ENCODE measurements at places on chromosomes 1 and 21.

DNA sequence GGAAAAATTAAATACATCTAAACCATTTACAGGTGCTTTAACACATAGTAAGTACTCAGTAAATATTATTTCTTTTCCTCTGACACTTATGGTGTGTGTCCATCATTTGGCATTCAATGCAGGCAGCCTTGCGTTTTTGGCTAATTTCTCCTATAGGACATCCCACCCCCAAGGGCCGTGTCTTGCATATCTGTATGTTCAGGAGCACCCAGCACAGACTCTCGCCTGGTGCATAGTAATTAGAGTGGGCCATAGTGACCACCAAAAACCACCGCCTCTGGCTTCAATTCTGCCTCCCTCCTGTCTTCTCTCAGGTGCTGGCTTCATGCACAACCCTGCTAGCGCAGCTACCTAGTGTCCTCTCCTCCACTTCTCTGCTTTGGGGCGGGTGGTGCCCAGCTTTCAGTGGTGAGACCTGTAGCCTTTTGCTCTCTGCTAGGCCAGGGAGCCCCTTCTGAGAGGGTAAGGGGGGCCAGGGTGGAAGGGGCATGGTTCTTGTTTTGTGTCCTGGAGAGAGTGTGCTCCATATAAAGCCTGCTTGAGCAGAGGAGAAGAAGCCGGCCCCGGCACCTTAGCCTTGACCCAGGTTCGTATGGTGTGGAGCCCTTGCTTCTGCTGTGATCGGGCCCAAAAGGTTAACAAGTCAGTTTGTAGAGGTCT, 33.4 kb downstream of the BATF3 start:
- no peak for DNase-seq

DNA sequence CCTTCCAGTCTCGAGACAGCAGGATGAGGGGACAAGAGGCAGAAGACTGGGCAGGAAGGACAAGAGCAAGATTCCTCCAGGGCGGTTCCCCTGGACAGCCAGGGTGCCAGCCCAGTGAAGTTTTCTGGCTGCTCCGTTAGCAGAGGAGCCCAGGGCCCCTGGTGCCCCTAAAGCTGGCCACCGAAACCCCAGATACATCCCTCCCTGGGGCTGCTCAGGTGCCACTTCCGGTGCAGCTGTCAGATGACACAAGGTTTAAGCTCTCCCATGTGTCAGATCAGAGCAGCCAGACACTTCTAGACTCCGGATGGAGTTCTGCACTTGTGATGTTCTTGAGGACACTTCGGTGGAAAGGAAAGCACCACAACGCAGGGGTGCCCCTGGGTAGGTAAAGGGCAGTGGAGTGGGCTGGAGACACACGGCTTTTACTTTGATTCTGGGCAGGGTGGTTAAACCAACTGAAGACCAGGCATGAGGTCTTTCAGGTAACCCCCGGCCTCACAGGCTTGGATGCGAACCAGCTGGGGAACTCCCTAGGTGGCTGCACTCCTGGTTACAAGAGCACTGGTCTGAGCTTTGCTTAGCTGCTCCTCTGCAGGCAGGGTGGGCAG, 85.7 kb downstream of the ITPKB start:
- DNase-seq = peak; percentile 89

DNA sequence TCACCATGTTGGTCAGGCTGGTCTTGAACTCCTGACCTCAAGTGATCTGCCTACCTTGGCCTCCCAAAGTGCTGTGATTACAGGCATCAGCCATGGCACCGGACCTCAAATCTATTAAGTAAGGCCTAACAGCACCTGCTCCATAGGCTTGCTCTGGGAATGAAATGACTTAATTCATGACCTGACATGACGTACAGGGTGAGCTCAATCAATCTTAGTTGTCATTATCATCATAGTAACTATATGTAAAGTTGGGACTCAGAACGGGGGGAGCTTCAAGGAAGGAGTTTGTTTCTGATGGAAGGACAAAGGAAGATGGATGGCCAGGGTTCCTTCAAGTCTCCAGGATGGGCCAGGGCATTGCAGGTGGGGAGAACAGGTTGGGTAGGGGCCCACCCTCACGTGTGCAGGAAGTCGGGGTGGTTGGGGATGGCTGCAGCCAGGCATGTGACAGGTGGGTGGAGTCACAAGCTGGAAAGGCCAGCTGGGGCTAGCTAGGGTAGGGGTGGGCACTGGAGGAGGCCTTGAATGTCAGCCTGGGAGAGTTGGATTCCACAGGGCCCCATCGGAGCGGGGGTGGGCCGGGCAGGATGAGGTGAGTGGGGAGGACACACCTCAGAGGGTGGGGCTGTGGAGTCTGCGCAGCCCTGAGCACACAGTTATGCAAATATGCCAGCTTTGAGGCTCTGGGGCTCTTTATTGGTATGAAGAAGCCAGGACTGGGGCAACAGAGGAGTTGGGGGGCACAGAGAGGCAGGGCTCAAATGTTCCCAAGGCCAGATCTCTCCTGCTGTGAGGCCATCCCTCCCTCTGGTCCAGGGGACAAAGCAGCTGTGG, 9.6 kb downstream of the TRIM62 start:
- DNase-seq = no peak

- DNase-seq = no peak
Observed at GRCh38 chr21:41578083-41578482, 70.1 kb upstream of the TMPRSS2 start.

- no peak for DNase-seq
Observed at GRCh38 chr1:187517546-187517945, 688.8 kb downstream of the PLA2G4A start.

DNA sequence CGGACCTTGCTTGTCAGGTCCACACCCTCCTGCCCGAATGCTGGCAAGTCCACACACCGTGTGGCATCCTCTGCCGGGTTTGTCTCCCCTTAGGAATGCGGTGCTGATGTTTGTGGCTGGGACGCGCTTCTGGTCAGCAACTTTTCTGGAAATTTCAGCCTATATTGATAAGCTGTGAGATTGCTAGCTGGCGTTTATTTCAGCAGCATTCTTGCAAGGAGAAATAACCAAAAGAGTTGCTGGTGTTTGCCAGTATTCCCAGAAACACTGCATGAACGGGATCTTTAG, 601 bp downstream of the CEPT1 start:
- peak; percentile 73 for DNase-seq

GRCh38 chr1:39646232-39647081, 7.0 kb upstream of the HEYL start:
- no peak for DNase-seq

DNA sequence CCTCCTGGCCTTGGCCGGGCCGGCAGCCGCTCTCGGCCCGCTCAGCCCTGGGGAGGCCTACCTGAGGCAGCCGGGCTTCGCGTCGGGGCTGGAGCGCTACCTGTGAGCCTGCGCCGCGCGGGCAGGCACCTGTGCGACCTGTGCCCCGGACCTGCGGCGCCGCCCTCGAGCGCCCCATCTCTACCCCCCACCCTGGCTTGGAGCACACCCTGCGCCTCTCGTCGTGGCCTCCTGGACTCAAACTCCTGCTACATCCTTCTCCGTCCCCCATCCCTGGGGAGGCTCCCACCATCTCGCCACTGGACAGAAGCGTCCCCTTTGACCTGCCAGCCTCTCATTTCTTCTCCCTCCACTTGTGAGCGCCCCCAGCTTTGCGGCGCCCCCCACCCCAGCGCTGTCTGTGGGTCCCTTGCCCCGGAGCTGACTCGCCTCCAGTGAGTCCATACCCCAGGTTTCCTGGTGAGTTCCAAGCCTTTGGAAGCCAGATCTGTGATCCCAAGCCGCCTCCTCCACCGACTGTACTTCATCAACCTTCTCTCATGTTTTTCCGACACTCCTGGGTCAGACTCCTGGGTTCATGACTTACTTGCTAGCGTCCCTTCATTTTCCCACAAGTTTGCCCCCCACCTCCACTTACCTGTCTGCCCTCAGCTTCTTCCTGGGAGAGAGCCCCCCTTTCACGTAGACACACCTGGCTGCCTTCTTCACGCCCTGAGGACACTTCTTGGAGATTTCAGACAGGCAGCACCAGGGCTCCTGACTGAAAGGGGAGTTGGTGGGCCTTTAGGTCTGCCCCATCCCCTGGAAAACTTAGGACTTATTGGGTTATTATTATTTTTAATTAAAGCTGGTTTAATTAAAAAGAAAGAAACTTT, 1.3 kb downstream of the FOXE3 start:
- no peak for DNase-seq

DNA sequence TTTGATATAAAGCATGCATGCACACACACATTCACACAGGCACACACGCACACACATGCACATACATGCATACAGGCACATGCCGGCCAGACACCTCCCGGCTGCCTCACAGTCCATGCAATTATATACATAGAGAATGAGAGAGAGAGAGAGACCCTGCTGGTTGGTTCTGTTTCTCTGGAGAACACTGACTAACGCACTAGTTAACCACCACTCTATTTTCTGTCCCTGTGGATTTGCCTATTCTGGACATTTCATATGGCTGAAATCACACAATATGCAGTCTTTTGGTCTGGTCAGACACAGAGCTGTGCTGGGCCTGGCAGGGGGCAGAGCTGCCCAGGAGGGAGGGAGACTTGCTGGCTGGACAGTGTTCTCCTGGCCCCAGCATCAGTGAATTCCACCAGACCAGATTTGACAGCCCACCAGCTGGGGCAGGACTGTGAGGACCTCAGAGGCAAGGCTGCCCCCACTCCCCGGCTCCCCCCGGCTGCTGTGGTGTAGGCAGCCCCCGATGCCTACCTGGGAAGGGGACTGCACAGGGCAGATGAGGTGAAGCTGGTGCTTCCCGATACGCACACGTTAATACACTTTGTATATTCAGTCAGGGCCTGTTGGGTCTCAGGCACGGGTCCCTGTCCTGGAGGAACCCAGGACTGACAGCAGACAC, 152.2 kb downstream of the NPHP4 start:
- DNase-seq = no peak

- DNase-seq = no peak
Observed at GRCh38 chr1:37010011-37010410, 24.3 kb downstream of the GRIK3 start.

DNA sequence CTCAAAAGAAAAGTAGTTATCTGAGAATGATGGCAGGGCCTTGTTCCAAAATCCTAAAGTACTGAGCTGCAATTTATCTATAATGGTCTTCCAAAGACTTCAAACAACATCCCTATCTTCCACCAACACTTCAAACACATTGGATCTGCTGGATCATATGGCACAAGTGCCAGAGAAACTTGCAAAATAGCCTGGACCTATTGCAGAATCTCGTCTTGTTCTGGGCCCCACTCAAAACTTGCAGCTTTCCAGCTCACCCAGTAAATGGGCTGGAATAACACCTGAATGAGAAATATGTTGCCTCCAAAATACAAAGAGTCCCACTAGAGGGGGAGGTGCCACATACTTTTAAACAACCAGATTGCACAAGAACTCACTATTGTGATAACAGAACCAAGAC, 44.0 kb upstream of the PKN2 start:
- DNase-seq = no peak

GRCh38 chr1:24155011-24155782, 12.3 kb upstream of the IL22RA1 start:
- DNase-seq = peak; percentile 48

GRCh38 chr1:6688001-6688400, 13.6 kb downstream of the DNAJC11 start:
- DNase-seq = no peak

DNA sequence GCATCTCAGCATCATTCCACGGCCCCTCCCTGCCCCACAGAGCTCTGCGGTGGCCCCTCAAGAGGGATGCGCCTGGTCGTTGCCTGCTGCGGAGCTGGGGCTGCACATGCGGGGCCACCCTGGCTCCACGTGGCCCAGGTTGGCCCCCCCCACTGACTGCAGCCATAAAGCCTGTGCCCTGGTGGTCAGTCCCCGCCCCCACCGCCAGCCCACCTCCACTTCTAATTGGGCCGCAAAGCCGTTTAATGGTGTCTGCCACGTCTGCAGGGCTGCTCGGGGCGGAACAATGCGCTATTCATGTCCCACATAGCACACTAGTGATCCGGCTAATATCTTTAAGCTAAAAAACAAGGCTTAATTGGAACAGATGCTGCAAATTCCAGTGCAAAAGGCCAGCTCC, 33.5 kb upstream of the ACTRT2 start:
- no peak for DNase-seq

DNA sequence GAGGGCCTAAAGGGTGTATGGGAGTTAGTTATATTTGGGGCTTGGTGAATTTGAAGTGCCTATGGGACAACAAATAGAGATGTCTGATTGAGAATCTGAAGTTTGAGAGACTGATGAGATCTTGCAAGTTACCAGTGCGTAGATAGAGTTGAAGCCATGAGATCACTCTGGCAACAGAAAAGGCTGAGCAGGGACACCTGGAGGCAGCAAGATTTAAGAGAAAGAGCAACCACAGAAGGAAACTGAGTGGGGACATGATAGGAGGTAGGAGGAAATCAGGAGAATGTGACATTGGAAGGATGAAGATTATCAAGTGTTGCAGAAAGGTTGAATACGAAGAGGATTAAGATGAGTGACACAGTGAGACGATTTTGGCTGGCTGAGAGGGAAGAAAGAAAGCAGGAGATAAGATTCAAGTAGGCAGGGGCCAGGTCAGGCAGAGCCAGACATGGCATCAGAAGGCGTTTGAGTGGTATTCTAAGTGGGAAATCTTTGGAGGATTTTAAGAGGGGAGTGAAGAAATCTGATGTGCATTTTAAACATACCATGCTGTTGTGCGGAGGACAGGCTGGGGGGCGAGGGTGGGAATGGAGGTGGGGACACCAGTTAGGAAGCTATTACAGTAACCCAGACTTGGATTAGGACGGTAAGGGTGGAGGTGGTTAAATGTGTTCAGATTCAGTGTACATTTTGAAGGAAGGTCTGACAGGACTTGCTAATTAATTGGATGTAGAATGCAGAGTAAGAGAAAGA, 3.0 kb upstream of the MPL start:
- DNase-seq = no peak

GRCh38 chr1:33660244-33660643, 187.8 kb downstream of the ZSCAN20 start:
- DNase-seq = no peak

DNA sequence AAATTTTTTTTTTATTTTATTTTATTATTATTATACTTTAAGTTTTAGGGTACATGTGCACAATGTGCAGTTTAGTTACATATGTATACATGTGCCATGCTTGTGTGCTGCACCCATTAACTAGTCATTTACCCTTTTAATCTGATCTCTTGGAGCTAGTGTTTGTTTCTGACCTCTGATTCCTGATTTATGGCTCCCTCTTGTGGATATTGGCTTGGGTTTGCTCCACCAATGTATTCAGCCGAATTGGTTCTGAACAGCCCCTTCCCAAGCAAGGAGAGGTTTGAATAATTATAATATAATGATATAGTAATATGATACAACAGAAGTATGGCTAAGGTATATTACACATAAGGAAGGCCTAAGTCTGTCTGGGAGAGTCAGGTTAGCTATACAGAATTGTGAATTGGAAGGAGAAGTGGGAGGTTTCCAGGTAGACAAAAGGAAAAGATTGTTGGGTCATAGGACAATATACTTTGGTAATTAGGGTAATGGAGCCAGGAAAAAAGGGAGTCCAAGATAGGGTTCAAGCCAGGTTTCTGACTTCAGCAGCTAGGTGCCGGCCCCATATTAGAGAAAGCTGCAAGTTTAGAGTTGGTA, 53.1 kb upstream of the HMCN1 start:
- DNase-seq = peak; percentile 83

GRCh38 chr1:25813071-25813733, 6.6 kb upstream of the MTFR1L start:
- DNase-seq = no peak

Measured in Karpas-422 (cell line).